ENCODE measurements at places on chromosomes 7 and 10. TPM values are rescaled to one million over a fixed set of nuclear protein-coding genes. Genes with fewer than 3 reads are reported as not detected.

The PPP1R9A gene
- total RNA-seq = 22.4 TPM

The FAM131B gene
- 7.4 TPM for total RNA-seq

The FAM241B gene
- total RNA-seq = not detected

DNA sequence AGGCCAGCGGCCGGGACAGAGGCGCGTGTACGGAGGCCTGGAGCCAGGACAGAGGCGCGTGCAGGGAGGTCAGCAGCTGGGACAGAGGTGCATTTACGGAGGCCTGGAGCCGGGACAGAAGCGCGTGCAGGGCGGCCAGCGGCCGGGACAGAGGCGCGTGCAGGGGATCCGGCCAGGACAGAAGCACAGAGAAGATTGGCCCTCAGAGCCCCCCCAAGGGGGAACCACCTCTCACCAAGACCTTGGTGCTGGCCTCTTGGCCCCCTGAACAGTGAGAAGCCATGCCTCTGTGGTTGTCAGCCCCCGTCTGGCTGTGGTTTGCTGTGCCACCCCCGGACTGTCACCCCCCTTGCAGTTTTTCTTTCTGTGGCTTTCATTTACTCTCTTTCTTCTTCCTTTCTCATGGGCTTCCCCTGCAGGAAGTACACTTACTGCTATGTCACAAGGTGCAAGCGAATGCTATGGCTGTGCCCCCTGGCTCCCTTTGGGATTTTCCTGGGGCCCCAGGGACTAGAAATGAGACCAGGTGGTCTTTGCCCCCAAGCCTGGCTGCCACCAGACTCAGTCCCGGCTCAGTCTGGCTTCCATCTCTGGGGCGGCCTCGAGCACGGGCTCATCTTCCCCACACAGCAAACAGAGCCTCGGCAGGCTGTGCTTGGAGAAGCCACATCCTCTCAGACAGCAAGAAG, 41.1 kb downstream of the INSIG1 start:
- DNase-seq = no peak

The OGDHL gene
- not detected for total RNA-seq

The RBP4 gene
- not detected for total RNA-seq

DNA sequence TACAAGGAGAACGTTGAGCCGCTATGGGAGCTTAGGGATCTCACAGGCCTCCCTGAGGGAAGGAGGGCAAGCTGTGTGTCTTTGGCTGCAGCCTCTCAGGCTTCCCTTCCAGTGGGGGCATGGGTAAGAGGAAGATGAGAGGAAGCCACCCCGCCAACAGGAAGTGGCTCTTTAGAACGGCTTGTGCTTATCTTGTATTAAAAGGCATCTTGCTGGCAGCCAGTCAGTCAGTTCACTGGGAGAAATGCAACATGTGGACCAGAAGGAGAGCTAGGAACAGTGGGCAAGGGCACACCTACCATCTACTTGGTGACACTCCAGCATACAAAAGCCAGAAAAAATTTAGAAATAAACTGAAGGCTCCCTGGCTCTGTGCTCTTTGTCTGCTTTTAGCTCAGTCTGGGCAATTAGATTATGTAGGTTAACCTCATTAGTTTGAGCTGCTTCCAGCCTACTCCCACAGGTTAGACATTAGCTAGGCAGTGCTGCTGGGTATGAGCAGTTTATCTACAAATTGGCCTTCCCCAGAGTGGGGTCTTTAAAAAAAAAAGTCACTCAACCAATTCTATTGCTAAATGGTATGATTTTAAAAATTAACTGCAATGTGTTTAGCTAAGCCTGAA, 595.9 kb downstream of the KCNMA1 start:
- DNase-seq = no peak

The HOXA10 gene
- total RNA-seq = 50.5 TPM

DNA sequence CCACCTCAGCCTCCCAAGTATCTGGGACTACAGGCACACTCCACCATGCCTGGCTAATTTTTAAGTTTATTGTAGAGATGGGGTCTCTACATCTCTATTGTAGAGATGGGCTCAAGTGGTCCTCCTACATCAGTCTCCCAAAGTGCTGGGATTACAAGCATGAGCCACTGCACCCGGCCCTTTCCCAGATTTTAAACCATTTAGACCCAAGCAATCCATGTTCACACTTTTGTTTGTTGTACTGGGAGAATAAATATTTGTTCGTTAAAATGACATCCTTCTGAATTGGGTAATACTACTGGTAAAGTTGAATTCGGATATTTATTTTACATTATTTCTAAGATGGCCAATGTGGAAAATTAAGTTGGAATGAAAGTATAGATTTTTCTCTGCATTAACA, 52.7 kb downstream of the MINPP1 start:
- no peak for DNase-seq

DNA sequence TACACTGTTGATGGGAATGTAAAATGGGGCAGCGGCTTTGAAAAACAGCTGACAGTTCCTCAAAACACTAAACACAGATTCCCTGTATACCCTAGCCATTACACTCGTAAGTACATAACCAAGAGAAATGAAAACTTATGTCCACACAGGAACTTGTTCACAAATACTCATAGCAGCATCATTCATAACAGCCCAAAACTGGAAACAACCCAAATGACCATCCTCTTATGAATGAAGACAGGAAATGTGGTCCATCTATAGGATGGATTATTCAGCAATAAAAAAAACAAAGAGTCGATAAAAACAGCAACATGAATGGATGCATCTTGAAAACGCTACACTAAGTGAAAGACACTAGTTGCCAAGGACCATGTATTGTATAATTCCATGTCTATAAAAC, 23.7 kb downstream of the NMT2 start:
- no peak for DNase-seq

DNA sequence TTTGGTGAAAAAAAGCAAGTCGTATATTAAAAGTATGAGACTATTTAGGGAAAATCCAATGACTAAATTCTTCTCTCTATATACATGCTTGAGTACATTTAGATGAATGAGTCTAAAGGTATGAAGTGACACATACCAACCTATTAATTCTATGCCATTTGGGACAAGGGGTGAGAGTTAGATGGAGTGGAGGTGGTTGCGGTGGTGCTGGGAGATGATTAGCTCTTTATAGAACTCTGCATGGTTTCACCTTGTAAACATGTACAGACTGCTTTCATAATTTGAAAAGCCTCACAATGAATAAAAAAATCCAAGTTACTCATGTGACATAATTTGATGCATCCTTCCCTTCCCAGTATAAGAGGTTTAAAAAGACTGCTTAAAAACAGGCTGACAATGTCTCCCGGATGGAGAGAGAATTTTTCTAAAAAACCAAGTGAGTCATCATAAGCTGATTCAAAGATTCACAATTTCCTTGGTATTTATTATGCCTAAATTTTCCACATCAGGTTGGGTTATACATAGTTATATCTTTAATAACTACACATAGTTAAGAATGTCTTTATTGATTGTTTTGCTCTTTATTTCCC, 572.8 kb downstream of the REEP3 start:
- no peak for DNase-seq

The ZNF467 gene
- total RNA-seq = 5.2 TPM

GRCh38 chr7:88013981-88014380, 79.9 kb downstream of the ADAM22 start:
- DNase-seq = no peak

GRCh38 chr10:28250782-28251181, 52.1 kb downstream of the MPP7 start:
- DNase-seq = no peak

DNA sequence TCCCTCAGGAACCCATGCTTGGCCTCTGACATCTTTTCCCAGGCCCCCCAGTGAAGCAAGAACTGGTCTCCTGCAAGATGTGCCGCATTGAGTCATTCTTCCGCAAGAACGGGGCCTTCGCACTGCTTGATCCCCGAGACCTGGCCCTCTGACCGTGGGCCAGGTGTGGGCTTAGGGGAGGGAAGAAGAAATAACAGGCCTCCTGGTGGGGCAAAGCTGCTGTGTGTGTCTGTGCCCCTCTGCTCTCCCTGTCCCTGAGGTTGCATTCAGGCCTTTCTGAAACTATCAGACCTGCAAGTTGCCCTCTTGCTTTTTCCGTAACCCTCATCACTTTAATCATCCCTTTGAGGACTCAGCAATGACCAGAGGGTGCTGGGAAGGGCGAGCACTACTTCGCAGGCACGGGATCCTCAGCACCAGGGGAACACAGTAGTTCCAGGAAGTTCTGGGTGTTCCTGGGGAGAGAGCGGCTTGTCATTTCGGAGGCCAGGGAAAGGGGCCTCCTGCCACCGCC, 6.0 kb downstream of the ATP6V1F start:
- no peak for DNase-seq

The CDH23 gene
- 42.4 TPM for total RNA-seq

DNA sequence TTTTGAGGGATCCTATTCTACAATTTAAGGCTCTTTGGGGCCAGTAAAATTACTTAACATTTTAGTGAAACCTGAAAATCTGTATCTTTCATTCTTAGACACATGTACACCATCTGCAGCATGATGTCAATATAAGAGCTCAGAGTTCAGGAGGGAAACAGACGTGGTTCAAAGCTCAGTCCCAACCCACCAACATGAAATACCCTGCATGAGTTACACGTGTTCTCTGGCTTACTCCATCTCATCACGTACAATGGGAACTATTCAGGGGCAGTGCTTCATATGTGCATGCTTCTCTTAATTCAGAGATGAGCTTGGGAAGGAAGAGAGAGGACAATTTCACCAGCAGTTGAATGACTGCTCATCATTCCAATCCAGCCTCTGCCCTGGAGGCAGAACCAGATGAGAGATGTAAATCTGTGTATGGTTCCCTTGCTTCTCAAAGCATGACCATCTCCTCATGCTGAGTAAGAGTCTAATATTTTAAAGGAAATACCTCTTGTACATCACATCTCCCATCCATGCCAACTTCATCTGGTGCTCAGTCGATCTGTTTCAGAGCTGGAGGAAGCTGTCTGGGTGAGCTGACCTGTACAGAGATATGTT, 29.0 kb upstream of the ADAM12 start:
- DNase-seq = no peak

The SVIL gene
- total RNA-seq = 108 TPM
